Hematopoietic multipotent progenitor cell treated with erythropoietin and hydrocortisone succinate and interleukin-3 and kit ligand, for 17 days (in vitro differentiated cells): ENCODE measurements at places on chromosomes 1 and 21.

DNA sequence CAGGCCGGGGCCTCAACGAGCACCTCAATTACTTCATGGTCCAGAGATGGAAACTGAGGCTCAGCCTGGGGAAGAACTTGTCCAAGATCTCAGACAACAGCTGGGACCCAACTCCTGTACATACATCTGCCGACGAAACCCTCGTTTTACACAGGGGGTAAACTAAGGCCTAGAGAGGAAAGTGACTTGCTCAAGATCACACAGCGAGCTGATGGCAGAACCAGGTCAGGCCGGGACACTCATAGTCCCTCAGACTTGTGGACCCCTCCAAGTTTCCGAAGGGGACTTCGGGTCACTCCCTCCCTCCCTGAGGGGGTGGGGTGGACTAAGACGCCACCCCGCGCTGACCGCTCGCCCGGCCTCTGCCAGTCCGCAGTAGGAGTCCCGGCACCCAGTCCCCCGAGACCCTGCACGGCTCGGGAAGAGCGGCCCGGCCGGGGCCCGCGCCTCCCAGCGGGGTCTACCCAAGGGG, 430 bp downstream of the WASF2 start:
- peak; percentile 74 for DNase-seq

GRCh38 chr1:110347182-110347893, 8.2 kb downstream of the RBM15 start:
- no peak for DNase-seq

DNA sequence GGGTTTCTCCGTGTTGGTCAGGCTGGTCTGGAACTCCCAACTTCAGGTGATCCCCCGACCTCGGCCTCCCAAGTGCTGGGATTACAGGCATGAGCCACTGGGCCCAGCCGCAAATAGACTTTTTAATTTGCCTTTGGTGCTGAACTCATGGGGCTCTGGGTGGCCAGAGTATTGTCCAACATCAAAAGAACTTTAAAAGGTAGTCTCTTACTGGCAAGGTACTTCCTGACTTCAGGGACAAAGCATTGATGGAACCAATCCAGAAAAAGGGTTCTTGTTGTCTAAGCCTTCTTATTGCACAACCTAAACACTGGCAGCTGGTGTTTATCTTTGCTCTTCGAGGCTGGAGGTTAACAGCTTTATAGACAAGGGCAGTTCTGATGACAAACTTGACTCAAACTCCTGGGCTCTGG, 3.8 kb upstream of the KTI12 start:
- DNase-seq, result no peak

DNA sequence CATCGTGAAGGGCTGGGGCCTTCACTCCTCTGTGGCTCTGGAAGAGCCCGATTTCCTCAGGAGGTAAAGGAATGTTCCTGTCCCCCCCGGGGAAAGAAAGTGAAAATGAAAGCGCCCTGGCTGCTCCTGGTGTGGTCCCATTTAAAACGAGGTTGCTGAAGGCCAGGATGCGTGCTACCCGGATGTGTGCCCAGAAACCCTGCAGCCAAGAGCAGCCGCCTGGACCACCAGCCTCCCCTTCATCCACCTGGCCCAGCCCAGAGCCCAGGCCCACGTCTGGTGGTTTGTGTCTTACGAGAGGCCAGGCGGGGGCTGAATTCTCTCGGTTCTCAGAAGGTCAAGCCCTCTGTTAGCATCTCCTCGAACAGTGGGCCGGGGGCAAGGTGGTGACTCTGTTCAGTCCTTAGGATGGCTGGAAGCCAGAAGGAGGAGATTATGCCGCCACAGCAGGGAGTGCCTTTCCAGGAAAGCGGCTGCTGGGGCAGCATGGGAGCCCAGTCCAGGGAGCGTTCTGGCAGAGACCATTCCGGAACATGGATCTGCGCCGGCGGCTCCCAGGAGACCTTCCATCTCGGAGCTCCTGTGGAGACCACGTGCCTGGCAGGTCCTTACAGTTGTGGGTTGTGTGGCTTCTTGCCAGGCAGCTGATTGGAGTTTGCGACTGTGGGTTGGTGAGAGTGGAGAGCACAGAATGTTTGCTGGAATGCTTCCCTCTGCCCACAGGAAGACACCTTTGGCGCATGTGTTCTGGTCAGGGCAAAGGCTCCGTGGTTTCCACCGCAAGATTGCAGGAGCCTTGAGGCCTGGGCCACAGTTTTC, 1.4 kb downstream of the GUK1 start:
- peak; percentile 47 for DNase-seq

DNA sequence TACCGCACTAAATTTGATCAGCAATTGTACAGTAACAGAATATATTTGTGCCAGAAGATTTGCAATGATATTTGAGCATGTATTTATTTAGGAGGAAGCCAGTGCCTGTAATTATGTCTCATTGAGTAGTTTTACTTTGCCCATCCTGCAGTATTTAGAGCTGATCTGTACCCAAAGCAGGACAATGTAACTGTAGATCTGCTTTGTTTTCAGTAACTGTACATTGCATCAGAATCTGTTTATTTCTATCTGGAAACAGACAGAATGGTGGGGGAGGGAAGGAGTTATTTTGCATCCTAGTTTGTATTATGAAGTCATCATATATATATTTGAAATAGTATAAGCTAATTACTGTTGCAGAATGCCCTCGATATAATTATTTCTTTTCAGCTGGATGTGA, 36.2 kb upstream of the LRRC8C start:
- no peak for DNase-seq

- DNase-seq, result no peak
Observed at GRCh38 chr1:106675558-106675957, 380.9 kb upstream of the PRMT6 start.
